ENCODE measurements at places on chromosomes 7 and 10.

GRCh38 chr7:31549611-31550010, 35.7 kb downstream of the ITPRID1 start:
- DNase-seq: no peak

DNA sequence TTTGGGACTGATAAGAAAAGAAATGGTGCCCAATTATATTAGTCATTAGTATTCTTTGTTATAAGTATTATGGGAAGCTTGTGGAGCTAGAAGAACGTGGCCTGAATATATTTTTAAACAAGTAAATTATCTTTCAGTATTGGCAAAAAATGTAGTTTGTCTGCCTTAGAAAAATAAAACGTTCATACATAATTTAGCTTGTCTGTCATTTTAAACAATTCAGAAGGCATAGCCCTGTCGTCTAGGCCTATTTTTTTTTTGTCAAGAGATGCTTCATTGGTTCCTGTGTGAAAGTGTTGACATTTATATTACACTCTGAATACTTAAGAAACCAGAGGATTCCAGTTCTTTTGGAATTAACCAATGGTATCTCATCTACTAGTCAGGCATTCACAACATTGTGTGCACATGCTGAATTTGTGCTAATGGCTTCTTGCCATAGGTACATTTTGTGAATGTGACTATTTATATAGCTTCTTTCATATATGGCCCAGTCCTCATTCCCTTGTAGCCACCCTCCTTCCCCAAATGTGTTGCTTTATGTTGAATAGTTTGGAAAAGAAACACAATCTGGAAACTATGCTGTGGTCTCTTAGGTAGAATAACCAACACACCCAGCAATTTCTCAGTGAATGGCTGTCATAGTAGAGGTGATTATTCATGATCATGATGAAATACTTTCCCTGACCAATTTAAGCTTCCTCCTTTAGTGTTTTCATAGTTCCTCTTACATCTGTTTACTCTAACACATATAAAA, 435.8 kb downstream of the EXOC4 start:
- no peak for DNase-seq

GRCh38 chr7:78904983-78905382, 548.5 kb downstream of the MAGI2 start:
- DNase-seq: no peak

DNA sequence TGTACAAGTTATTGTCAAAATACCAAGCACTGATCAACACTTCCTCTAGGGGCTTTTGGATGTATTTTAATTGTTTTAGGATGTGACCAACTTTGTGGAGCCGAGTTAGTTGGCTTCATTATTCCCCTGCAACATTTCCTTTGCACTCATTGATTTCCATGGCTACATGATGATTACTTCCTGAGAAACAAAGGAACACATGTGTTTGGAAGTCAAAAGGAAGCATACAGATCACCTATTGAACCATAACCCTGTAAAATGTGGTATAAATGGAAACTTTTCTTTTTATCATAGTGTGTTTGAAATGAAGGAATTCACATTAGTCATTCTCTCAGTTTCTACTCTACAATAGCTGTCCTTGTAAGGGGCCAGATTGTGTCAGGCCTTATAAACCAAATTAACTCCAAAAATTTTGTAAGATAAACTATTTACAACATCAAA, 32.2 kb upstream of the EXOC6 start:
- DNase-seq: no peak

DNA sequence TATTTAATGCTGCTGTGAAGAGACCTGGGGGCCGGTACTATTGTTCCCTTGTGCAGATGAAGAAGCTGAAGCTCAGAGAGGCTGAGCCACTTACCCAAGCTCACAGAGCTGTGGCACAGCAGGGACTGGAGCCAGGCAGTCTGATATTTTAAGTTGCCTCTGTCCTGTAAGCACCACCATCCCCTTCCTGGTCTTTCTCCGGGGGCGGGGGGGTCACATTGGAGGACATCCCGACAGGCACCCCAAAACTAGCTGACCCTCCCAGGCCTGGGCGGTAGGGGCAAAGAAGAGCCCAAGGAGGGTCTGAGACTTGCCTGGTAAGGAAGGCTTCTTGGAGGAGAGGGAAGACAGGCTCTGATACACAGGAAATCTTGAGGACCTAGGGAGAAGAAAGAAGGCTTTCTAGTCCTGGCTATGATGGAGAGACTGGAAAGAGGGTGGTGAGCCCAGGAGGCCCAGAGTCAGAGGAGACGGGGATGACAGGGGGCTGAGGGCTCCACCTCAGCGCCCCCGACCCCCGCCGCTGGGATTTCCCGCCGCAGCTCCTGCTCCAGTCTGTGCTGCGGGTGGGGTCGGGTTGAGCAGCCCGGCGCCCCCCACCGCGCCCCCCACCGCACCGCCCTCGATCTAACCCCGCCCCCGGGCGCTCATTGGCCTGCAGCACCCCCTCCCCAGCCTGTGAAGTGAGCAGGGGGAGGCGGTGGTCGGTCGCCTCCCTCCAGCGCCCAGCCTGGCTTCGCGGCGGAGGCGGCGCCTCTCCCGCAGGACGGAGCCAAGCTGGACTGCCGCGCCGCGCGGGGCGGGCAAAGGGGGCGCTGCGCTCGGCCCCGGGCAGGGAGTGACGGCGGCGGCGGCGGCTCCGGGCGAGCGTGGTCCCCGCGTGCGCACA, at the start of gene ADCYAP1R1:
ADCYAP1R1 (plus strand) TSS at position 711 of the 889 bp plus-strand sequence. CDS start 10,957 bp downstream, outside the sequence.
- DNase-seq: peak; percentile 90

DNA sequence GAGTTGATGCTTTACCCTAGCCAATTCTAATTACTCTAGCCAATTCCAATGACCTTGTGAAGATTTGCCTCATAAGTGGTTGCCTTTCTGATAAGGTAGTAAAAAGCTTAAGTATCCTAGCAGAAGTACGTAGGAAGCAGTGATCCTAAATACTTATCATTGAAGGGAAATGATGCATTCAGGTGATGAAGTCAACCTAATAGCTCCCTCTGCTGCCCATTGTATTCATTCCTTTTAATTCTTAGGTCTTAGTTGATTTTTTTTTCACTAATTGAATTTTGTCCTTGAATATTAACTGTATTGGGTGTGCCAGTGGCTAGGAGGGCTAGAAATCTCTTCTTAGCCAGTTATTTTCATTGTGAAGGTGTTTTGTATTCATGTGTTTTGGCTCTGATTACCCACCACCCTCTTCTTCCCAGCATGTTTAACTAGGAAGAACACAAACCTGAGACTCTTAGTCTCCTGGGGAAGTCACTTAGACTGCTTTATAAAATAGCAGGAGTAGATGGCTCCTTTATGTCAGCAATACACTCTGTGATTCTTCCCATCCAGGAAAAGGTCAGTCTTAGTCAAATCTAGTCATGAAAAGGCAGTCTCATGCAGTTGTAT, 46.3 kb downstream of the PLEKHA8 start:
- no peak for DNase-seq

GRCh38 chr7:10083766-10084165, 889.9 kb upstream of the PHF14 start:
- no peak for DNase-seq

DNA sequence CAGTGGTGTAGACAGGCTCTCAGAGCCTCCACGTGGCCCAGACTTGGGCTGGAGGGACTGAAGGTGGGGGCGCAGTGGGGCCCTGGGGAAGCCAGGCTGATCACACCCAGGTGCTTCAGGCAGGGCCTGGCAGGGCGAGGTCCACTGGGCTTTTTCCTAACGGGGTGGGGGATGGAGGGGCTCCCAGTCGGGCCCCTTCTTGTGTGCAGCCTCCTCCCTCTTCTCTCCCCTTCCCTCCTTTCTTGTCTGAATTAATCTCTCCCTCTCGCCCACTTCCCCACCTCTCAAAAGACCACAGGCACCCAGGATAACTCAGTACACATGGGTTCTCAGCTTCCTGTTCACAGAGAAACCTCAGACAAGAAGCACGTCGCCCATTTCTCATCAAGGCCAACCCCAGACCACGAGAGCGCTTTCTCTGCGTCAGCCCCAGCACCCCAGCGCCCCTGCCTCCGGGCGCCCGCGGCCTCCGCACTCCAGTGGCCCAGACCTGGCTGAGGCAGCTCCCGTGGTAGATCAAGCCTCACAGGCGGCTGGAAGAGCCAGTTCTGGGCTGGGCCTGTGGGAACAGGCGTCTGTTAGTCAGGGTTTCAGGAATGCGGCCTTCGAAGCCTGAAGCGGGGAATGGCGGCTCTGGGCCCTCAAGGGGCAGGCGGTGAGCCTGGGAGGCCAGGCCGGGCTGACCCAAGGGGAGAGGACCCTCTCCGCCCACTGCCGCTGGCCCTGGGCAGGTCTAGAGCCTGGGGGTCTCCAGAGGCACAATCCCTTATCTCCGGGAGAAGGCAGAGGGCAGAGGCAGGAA, 50.6 kb downstream of the PWWP2B start:
- DNase-seq: peak; percentile 87

- DNase-seq: peak; percentile 93
These were observed 9.7 kb upstream of the ZFAND2A start for GRCh38 chr7:1169409-1170368.

GRCh38 chr7:150564566-150564965, 2.6 kb upstream of the GIMAP4 start:
- no peak for DNase-seq

DNA sequence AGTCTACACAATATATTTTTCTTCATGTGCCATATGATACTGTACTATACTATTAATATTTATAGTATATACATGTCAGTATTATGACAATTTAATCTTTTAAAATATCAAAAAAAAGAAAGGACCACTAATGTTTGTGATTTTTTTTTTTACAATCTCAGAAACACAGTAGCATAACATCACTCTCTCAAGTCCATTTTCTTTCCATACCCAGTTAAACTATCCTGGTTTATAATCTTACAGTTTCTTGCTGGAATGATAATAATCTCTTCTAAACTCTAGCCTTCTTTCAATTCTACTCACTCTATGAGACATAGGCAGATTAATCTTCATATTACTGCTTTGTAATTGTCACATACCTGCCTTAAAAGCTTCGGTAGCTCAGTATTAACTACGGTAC, 8.9 kb upstream of the PHYHIPL start:
- DNase-seq: no peak

DNA sequence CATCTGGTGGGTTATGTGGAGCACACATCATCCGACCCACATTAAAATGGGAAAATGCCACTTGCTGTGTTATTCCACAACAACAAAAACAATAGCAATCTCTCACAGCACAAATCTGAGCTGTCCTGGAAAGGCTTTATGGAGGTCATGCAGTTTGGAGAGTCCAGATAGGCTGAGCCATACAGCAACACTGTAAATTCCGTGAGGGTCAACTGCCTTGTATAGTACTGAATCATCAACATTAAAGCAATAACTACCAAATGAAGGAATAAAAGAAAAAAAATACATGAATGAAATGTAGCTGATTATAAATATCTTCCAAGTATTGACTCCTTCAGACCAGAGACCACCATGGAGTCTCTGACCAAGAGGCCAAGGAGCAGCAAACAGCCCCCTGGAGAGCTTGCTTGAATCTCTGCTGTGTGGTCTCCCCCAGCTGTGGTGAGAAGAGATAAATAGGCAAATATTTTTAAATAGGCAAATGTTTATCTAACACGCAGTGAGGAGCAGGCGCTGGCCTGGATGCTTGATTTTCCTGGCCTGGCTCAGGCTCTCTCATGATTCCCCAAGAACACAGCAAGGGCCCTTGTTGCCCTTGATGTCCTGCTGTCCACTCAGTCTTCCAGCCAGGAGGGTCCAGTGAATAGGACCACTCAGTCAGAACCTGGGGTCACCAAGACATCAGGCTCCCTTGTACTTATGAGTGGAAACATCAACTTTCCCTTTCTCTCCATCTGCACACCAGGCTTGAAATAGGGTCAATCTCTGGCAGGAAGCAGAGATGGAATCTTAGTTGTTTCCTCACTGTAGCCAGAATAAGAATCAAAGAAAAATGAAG, 1021.3 kb downstream of the XPNPEP1 start:
- no peak for DNase-seq

GRCh38 chr10:7135188-7135587, 275.6 kb downstream of the SFMBT2 start:
- no peak for DNase-seq

GRCh38 chr7:122211362-122211761, 67.3 kb upstream of the AASS start:
- no peak for DNase-seq

- DNase-seq: no peak
These were observed 22.3 kb downstream of the MDFIC start for GRCh38 chr7:114943953-114944744.

DNA sequence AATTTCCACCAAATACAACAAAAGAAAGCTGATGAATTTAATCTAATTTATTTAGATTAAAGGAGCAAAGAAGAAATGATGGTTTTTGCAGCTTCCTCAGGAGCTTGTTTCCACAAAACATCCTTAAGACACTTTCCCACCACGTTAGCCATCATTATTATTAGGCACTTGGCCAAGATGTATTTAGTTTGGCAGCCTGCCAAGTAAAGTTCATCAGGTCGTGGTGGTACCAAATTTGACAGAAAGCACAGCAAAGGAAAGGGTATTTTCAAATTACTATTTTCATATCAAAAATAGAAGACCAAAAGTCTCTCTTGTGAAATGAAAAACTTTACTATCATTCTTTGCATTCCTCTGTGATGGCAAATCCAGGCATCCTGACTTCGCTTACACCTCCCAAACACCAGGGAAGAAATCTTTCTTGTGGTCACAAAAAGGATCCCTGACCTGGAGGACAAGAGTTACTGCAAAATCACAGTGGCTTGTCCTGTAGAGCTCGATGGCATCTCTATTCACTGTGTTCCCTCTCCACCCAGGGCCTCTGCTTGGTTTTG, 123.1 kb upstream of the INHBA start:
- DNase-seq: no peak

GRCh38 chr10:3407208-3407607, 234.6 kb upstream of the PITRM1 start:
- no peak for DNase-seq

DNA sequence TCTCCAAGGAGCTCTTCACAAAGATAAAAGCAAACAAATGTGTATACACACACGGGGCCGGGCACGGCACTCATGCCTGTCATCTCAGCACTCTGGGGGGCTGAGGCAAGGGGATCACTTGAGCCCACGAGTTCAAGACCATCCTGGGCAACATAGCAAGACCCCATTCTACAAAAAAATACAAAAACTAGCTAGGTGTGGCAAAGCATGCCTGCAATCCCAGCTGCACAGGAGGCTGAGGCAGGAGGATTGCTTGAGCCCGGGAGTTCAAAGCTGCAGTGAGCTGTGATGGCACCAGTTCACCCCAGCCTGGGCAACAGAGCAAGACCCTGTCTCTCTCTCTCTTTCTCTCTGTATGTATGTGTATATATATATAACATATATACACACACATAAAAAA, 22.3 kb downstream of the TTYH3 start:
- DNase-seq: no peak

- DNase-seq: no peak
These were observed 69.5 kb downstream of the HIBADH start for GRCh38 chr7:27593226-27593625.

- no peak for DNase-seq
These were observed 117.8 kb downstream of the COL28A1 start for GRCh38 chr7:7417851-7418250.

DNA sequence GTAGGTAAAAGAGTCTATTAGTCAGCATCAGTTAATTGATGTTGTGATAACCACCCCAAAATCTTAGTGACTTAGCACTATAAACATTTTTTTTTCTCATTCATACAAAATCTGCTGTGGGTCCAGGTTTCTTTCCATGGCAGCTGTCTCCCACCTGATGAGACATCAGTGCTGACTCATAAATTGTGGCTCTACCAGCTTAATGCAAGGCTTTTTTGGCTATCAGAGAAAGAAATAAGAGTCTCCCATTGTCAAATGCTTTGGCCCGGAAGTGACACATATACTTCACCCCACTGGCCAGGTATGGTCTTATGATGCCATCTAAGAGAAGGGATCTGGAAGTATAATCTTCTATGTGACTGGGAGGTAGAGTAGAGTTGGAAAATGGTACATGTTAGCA, 14.5 kb downstream of the DNAJB9 start:
- DNase-seq: no peak
